ENCODE measurements at places on chromosomes 4 and X.

DNA sequence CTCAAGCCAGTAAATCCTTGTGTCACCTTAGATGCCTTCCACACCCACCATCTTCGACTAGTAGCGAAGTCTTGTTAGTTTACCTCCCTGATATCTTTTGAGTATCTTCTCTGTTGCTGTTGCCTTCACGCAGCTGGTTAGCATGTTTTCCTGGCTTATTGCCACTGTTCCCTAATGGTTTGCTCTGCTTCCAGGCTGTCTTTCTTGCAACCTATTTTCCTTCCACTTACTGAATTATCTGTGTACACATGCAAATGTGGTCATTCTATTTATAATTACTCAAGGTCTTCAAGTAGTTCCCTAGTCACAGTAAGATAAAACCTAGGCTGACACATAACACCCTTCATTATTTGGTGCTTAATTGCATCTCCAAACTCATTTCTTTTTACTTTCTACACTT lies 89.5 kb downstream of the UGT8 start:
- DNase-seq: no peak
- H3K27ac ChIP-seq: no peak overlapping the region
- H3K36me3 ChIP-seq: no peaks in the 10 kb centered on the region
- H3K4me3 ChIP-seq: no peak overlapping the region

DNA sequence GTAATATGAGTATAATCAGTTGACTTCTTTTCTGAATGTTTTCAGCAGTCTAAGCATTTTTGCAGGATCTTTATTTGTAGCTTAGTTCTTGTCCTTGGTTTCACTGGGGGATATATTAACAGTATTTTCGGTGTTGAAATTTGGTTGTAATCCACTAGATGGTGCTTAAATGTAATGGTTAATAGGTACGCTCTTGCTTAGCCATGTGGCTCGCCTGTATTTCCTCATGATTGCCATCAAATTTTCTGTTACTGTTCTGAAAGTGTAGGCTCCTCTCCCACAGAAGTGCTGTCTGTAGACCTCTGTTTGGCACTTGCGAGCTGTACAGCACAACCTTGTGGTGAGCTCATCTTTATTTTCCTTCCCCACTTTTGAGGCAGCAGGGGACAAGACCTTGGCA lies 3.9 kb upstream of the FAAH2 start:
- H3K4me3 ChIP-seq: no peak overlapping the region
- H3K4me1 ChIP-seq: no peaks in the 10 kb centered on the region
- no peak overlapping the region for H3K27ac ChIP-seq
- no peaks in the 10 kb centered on the region for H3K36me3 ChIP-seq

- DNase-seq: no peak
- H3K27me3 ChIP-seq: no peaks in the 10 kb centered on the region
- no peaks in the 10 kb centered on the region for H3K36me3 ChIP-seq
- no peak overlapping the region for H3K27ac ChIP-seq
- no peaks in the 10 kb centered on the region for H3K4me1 ChIP-seq
Measured at GRCh38 chr4:53920116-53920515, 144.3 kb downstream of the CHIC2 start.

GRCh38 chr4:155007660-155008176 lies 200.7 kb upstream of the NPY2R start:
- no peak for DNase-seq
- H3K4me1 ChIP-seq: peaks cover 24% of the 10 kb centered on the region
- H3K36me3 ChIP-seq: no peaks in the 10 kb centered on the region
- no peaks in the 10 kb centered on the region for H3K27me3 ChIP-seq
- H3K4me3 ChIP-seq: no peak overlapping the region

GRCh38 chr4:6307230-6307629 lies 37.6 kb downstream of the WFS1 start:
- no peak for DNase-seq
- peaks cover 2% of the 10 kb centered on the region for H3K36me3 ChIP-seq
- H3K4me3 ChIP-seq: no peak overlapping the region
- no peak overlapping the region for H3K27ac ChIP-seq
